EL (cell line): ENCODE measurements at places on chromosomes 16 and 17.

DNA sequence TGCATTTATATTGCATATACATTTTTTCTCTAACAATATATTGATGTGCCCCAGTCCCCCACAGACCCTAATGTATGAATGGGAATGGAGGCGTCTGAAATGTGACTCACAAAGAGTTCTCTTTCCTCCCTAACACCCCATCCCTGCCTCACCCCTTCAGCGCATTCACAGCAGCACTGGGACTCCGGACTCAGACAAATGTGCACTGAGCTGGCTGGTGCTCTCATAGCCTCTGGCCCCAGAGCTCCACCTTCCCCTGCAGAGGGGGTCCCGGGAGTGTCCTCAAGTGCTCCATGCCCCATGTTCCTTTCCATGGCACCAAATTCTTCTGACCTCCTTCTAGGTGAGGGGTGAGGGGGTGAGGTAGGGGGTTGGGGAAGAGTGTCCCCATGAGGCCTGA, 20.6 kb downstream of the NPTX1 start:
- DNase-seq: peak; percentile 29

DNA sequence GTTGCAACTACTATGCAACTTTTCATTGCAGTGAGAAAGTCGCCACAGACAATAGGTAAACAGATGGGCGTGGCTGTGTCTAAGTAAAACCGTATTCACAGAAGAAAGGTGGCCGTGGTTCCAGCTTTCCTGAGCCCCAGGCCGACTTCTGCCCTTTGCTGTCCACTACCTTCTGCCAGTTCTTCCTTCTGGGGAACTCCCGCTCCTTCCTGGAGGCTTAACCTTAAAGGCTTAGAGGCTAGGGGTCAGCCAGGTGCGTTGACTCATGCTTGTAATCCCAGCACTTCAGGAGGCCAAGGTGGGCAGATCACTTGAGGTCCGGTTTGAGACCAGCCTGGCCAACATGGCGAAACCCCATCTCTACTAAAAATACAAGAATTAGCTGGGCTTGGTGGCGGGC, 2.1 kb upstream of the SEPTIN12 start:
- DNase-seq: no peak

DNA sequence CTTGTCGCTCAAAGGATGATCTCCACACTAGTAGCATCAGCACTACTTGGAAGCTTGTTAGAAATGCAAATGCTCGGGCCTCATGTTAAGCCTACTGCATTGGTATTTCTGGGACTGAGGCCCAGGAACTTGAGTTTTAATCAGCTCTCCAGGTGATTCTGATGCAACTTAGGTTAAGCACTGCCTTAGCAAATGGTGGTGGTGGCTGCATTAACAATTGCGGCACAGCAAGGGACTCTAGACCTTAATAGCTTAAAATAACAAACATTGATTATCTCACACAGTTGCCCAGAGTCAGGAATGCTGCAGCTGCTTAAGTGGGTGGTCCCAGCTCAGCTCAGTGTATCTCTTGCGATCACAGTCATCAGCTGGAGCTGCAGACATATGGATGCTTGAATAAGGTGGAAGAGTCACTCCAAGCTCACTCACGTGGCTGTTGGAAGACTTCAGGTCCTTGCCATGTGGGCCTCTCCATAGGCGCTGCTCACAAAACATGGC, 25.8 kb downstream of the HS3ST3A1 start:
- no peak for DNase-seq

- DNase-seq: no peak
Measured at GRCh38 chr17:16917671-16918394, 54.1 kb downstream of the TNFRSF13B start.

- peak; percentile 55 for DNase-seq
Measured at GRCh38 chr17:61002316-61002736, 324.7 kb downstream of the BCAS3 start.

- DNase-seq: no peak
Measured at GRCh38 chr17:29885031-29885640, 44.9 kb downstream of the SSH2 start.

DNA sequence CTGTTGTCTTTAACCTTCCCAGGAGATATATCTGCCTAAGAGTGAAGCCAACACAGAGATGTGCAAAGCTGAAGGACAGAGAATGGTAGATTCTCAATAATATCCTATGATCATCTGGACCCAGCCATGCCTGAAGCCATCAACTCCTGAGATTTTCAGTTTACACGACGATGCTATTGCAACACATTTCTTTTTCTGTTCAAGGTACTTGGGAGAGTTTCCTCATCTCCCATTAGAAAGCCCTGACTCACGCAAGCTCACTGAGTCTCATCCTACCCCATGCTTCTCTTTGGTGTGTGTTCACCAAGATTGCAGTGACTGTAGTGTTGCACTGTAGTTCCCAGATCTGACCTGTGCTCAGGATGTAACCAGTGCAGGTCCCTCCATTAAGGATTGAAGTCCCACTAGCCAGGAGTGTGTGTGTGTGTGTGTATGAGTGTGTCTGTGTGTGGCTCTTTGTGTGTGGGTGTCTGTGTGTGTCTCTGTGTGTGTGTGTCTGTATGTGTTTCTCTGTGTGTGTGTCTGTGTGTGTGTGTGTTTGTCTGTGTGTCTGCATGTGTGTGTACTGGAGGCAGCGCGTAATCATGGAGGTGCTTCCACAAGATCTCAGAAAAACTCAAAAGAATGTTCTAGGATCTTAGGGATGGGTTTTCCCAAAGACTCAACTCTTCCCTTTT, 15.5 kb downstream of the CES1 start:
- DNase-seq: no peak

- DNase-seq: peak; percentile 64
Measured at GRCh38 chr17:13600475-13601321, 1.0 kb downstream of the HS3ST3A1 start.

DNA sequence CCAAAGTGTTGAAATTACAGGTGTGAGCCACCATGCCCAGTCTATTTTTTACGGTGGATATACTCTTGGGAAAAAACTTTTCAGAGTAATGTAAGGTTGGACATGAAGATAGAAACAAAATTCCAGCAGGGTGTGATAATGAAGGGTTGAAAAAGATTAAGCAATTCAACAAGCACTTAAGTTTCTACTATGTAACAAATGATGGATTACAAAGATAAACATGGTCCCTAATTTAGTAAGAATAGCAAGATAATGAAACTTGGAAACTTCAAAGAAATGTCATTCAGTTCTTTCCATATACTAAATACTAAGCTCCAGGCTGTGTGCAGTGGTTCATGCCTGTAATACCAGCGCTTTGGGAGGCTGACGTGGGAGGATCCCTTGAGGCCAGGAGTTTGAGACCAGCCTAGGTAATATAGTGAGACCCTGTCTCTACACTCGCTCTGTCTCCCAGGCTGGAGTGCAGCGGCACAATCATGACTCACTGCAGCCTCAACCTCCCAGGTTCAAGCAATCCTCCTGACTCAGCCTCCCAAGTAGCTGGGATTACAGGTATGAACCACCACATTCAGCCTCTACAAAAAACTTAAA, 31.0 kb downstream of the PSMD12 start:
- no peak for DNase-seq

DNA sequence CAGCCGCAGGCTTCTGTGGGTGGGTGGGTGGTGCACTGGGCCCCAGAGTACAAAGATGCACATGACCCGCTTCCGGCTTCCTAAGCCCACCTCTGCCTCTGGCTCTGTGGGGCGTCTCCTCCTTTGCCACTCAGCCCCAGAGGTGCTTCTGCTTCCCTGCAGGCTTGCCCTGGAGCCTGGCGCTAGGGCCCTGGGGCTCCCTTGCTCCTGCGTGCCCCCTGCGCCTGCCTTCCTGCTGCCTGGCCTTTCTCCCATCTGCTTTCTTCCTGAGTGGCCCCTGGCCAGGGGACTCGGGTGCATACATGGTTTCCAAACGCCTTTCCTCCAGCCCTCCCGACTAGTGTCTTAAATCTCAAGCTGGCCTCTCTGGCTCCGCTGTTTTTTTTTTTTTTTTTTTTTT, 3.4 kb downstream of the WWOX start:
- no peak for DNase-seq
